ENCODE measurements at places on chromosomes 12 and 14.

DNA sequence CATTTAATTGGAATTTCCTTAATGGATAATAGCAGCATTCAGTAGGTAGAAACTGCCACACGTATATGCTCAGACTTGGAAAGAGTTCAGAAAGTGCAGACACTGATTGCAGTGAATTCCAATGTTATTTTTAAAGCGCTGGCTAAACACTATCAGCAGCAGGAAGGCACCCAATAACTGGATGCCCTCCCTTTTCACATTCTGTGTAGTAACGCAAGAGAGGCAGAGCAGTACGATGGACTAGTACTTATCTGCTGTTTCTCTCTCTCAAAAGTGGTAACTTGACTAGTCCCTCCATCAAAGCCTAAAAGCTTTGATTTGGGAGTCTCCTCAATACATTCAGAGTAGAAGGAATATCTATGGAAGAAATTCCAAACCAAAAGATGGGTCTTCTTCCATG is 791.0 kb downstream of the TMTC2 start:
- no peak for DNase-seq

GRCh38 chr12:127107744-127108143 is 1159.2 kb upstream of the TMEM132C start:
- DNase-seq = no peak

- no peak for DNase-seq
Observed at GRCh38 chr14:26702721-26703230, 104.9 kb upstream of the NOVA1 start.

DNA sequence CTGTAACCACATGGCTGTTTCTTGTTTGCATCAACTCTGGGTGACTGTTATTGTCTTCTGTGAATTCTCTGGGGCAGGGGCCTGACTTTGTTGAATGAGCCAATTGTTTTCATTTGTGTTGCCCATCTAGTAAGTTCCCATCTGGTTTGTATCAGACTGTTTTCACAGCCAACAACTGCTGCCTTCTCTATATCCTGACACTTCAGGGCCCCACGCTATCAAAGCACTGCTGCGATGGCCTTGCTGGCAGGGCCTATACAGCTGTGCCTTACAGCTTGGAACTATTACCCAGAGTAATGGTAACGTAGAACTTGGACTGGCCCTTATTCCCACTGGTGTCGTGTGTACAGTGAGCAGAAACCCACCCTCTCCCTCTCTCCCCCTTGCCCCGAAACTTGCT is 104.3 kb upstream of the DACT1 start:
- no peak for DNase-seq

DNA sequence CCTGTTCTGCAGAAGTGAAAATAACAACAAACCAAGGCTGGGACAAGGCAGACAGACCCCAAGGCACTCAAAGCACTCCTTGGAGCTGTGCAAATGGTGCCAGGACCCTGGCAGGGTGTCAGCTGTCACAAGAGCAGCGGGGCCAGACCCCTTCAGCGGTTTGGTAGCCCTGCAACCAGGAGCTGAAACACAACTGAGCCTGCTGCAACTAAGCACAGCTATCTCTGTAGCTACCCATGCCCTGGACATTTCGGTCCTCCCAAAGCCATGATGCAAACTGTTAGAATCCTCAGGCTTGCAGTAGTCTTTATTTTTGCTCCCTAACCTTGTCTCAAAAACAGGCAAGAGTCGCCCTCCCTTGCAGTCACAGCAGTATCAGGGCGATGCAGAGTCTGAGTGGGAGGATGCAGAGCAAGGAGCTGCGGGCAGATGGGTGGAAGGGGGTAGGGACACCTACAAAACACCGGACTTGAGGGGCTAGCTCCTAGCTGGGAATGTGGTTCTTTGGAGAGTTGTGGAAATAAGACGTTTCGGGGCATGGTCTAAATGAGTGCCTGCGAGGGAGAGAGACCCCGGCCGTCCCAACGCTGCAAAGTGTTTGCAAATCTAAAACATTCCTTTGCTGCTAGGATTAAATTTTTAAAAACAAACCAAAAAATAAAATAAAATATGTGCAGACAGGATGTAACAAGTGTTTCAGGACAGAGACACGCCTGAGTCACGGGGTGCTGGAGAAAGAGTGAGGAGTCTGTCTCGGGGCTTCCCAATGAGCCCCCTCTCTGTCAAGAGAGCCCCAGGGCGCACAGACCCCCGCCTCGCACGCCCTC is 1.0 kb downstream of the NUAK1 start:
- DNase-seq = no peak

GRCh38 chr14:50836515-50836914 is 5.6 kb upstream of the NIN start:
- DNase-seq = no peak

DNA sequence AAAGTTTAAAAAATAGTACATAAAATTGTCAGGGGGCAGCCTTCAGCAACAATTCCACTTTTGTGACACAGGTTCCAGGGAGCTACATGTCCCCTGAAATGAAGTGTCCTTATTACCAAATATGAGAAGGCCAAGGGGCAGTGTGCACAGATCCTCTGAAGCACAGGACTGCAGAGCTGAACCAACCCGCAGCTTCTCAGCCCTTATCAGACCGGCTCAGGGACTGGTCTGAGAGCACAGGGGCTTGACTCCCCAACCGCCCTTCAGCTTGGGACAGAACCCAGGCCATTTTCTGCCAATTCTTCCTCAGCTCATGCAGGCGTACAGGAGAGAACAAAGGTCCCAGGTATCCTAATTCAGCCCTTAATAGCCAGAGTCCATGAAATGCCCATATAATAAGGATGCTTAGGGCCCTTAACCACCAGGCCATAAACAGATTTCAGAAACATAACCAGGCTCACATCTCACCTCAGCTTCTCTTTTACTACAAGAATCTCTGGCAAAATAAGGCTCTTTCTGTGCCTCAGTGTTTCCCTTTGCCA is 221.3 kb downstream of the ANO2 start:
- no peak for DNase-seq

DNA sequence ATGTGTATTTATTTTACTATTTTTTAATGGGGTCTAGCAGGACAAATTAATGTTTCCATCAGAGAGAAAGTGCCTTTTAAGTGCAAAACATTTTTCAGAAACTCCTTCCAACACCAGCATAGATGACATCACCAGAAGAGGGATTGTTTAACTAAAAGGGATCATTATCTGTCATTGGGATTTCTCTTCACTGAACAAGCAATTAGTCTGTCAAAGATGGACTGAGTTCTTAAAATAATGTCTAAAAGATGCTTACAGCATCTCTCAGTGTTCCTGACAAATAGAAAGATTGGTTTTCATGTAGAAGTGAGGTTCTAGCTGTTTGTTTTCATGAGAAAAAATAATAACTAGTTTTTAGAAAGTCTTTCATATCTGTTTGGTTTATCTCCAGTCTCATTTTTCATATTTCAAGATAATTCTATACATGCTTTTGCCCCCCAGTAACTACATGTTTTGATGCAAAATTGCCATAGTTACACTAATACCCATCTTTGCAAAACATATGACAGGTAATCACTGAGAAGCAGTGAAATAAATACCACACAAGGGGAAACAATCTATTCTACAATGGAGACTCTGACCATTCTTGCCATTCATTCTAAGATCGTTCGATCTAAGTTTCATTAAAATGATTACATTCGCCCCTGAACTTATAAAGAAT is 850.3 kb downstream of the GALC start:
- no peak for DNase-seq

- no peak for DNase-seq
Observed at GRCh38 chr14:73719361-73719760, 5.2 kb upstream of the PNMA1 start.

GRCh38 chr12:102202556-102202955 is 4.9 kb upstream of the PMCH start:
- no peak for DNase-seq

DNA sequence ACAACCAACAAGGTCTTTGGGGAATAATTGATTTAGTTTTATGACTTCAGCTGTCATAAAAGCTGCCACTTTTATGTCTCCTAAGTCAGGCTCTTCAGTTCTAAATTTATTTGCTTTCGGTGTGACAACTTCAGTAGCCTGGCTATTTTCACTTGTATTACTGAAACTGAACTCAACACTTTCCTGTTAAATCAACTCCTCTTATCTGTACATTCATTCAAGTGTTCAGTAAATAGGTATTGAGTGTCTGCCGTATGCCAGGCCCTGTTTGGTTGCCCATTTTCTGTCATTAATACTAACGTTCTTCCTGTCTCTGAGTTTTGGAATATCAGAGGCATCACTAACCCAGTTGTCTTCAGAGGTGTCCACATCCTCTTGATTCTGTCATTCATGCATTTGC is 7.5 kb downstream of the UTP20 start:
- no peak for DNase-seq

GRCh38 chr14:62528296-62528695 is 517.0 kb downstream of the KCNH5 start:
- no peak for DNase-seq

DNA sequence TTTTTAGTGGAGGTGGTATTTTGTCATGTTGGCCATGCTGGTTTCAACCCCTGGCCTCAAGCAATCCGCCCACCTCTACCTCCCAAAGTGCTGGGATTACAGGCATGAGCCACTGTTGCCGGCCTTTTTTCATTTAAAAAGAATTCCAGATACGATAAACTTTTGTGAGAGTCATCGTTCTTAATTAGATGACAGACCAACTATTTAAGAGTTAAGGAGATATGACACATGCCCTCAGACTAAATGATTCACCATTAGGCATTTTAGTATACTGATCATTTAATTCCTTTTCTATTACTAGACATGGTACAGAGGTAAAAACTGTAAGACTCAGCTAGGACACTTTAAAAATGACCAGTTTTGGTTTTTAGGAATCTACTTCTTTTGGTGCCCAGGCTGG is 2.4 kb downstream of the ANKRD13A start:
- DNase-seq = no peak

DNA sequence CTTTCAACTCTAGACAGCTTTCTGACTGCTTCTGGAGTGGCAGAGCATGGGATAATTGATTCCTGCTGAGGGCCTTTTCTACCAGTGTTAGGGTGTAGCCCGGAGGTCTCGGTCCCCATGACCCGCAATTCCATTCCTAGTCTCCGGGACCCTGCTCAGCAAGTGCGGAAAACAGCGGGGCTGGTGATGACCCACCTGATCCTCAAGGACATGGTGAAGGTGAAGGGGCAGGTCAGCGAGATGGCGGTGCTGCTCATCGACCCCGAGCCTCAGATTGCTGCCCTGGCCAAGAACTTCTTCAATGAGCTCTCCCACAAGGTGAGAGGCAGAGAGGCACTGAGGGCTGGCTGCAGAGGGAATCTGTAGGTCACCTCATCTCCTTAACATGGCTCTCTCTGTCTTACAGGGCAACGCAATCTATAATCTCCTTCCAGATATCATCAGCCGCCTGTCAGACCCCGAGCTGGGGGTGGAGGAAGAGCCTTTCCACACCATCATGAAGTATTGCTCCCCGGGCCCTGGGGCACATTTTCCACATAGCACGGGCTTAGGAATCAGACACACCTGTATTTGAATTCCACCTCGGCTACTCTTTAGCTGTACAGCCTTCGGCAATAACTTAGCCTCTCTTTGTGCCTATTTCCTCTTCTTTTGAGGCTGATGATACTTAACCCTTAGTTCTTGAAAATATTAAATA is 5.6 kb upstream of the GAPDH start:
- DNase-seq = no peak

DNA sequence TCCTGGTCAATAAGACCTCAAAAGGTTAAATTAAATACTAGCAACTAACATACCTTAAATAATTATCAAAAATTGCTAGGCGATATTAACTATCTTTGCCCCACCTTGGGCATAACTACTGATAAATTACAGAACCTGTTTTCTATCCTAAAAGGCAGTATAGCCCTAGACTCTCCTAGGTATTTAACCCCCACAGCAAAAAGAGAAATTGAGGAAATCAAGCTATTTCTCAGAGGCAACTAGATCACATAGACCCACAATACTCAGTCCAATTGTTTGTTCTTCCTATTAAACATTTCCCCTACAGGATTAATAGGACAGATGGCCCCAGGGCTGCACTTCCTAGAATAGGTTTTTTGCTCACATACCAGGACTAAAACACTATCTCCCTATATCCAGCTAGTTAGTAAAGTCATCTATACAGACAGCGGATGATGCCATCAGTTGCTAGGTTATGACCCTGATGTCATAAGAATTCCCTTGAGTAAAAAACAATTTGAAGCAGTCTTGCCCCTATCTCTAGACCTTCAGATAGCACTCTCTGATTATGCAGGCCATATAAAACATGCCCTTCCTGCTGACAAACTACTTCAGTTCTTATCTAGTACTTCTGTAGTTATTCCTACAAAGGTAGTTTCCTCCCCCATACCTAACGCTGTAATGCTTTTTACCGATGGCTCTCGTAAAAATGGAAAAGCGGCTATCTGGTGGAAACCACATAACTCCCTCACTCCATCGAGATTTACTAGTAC is 118.4 kb downstream of the PPHLN1 start:
- DNase-seq = no peak

GRCh38 chr12:44703182-44703910 is 172.8 kb downstream of the NELL2 start:
- DNase-seq = no peak

- no peak for DNase-seq
Observed at GRCh38 chr12:56722832-56723231, 2.3 kb downstream of the NACA start.

DNA sequence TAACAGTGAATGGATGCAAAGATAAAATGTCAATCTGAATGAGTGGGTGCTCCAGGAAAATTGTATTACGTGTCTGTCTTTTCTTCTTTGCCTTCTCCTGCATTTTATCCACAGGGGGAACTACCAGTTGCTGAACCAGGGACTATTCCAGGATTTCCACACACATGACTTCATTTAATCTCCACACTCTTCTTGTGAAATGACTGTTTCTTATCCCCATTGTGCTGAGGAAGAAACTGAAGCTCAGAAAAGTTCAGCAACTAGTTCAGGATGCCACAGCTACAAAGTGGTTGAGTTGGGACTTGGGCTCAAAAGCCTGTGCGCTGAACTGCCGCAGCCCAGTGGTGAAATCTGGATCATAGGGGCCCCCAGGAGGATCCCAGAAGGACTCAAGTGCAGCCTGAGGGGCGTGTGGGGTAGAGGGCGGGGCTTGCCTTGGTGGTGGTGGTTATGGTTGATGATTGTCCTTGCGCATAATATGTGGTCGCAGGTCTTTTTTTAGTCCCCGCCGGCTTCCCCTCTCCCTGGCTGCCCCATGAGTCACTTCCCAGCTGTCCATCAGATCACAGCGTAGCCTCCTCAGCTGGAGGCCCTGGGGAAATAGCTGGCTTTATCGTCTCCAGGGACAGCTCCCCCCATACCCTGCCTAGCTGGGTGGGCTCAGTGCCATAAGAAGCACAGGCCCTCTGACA is 235.2 kb upstream of the CRY1 start:
- DNase-seq = no peak

DNA sequence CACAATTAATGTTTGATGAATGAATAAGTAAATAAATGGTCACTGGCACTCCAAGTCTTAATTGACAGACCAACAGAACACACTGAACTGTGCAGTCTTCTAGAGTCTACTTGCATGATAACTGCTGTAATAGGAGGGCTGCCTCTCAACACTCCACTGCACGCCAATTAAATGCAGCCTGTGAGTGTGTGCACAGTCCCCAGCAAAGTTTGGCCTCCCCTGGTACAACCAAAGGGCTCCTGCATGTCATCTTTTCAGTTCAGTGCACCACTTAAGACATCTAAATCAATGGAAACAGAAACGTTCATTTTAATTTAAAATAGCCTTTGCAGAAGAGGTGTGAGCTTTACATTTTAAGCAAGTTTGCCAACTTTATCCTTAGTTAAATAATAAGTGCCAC is 121.7 kb upstream of the USP15 start:
- no peak for DNase-seq

GRCh38 chr14:70514168-70515069 is 20.4 kb downstream of the ADAM20 start:
- DNase-seq = no peak

GRCh38 chr14:67555518-67556090 is 22.5 kb downstream of the PLEKHH1 start:
- no peak for DNase-seq

- DNase-seq = no peak
Observed at GRCh38 chr14:38646391-38646790, 390.5 kb upstream of the CLEC14A start.
